ENCODE measurements at places on chromosomes 11 and 22.

DNA sequence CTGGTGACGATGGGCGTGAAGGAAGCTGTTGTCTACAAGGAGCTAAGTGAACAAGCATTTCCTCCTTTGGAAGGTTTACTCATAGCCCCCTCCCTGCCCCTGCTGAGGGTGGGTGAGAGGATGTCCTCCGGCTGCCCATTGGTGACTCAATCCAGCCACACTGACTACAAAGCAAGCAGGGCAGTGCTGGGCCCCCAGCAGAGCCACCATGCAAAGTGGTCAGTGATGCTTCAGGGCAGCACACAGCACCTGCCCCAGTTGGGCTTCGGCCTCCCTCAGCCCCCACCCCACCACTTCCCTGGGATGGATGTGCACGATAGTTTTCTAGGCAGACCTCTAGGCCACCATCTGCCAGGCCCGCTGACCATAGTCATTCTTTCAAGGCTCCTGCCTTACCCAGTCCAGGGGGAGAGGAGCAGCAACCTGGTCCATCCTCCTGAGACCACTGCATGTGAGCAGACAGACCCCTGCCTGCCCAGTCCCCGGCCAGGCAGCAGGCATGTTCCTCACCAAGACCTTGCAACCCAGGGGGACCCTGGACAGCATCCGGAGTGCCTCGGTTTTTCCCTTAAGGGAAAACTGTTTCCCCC, 125.1 kb downstream of the BCR start:
- DNase-seq = no peak

GRCh38 chr11:8249482-8249881, 14.2 kb downstream of the LMO1 start:
- DNase-seq = no peak

GRCh38 chr22:27991586-27992293, 72.7 kb upstream of the PITPNB start:
- no peak for DNase-seq

GRCh38 chr11:25211635-25212254, 714.9 kb downstream of the LUZP2 start:
- DNase-seq = no peak

DNA sequence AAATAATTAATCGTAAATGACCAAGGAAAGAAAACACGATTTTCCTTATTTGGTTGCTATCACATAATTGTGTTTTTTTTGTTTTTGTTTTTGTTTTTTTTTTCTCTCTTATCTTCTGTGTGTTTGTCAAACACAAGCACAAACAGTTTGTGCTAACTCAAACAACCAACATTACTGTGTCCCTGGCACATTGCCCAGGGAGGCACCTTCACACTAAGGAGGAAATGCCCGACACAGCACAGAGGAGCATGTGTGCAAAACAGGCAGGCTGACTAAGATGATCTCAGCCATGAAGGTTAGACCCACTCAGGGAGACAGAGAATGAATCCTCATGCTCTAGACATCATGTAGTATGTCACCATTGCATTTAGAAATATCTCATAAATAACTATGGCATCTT, 130.1 kb downstream of the SOX6 start:
- no peak for DNase-seq

DNA sequence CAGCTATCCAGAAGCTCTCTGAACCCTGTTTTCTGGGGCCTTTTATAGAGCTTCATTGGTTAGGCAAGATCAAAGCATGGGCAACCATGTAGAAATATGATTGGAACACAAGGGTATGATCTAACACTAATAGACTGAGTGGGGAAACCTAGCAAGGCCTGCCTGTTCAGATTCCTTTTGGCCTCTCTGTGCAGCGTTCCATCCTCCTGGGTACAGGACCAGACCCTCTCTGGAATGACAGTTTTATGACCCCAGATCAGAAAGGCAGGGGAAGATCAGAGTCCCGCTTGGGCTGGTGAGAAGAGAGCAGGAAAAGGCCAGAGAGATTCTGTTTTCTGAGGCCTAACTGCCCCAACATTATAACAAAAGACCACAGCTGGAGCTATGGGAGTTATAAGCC, 36.7 kb upstream of the VWA5A start:
- no peak for DNase-seq

- no peak for DNase-seq
Observed at GRCh38 chr11:79430280-79430679, 10.6 kb downstream of the TENM4 start.

DNA sequence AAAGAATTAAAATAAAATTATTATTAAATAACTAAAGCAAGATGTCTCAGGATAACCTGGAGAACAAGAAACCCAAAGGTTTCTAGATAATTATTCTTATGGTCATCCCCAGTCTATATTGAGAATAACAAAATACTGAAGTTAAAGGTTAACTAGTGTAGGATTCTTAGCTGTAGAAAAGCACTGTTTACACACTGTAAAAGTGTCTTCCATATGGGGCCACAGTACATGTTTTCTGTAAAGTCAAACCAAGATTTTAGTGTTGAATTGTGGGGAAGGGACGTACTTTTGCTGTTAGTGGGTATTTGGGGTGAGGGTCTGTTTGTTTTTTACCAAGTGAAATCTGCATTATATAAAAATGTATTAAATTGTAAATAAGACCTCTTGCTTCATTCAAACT, 47.5 kb upstream of the SOX6 start:
- no peak for DNase-seq

GRCh38 chr22:39808081-39808480, 85.5 kb downstream of the ENTHD1 start:
- DNase-seq = peak; percentile 24

DNA sequence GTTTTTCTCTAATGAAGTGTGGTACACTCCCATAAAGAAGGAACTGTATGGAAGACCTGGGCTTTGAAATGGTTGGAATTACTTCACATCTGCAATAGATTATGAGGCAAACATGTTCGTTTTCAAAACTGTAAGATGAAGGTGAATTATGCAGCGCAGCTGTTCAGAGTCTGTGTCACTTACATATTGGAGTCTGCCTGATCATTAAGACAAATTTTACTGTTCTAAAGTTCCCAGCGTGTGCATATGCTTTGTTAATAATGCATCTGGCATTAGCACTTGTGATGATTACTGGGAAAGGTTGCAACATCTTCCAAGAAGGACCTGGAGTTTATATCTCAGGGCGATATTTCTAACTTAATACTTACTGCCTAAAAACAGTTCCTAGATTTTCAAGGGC, 255.2 kb upstream of the ZC3H12C start:
- no peak for DNase-seq

GRCh38 chr11:66067640-66068039, 2.4 kb upstream of the PACS1 start:
- DNase-seq = no peak

GRCh38 chr11:133931449-133932060, 25.2 kb downstream of the IGSF9B start:
- DNase-seq = no peak

Measured in activated naive CD4-positive, alpha-beta T cell treated with Interleukin-2 at 50 U/mL for 16 hours (primary cell).